Right kidney (tissue), 9 donors: ENCODE measurements at places on chromosomes 11 and 22.

GRCh38 chr11:18669219-18669596, 29.4 kb upstream of the TMEM86A start:
- DNase-seq = no peak

DNA sequence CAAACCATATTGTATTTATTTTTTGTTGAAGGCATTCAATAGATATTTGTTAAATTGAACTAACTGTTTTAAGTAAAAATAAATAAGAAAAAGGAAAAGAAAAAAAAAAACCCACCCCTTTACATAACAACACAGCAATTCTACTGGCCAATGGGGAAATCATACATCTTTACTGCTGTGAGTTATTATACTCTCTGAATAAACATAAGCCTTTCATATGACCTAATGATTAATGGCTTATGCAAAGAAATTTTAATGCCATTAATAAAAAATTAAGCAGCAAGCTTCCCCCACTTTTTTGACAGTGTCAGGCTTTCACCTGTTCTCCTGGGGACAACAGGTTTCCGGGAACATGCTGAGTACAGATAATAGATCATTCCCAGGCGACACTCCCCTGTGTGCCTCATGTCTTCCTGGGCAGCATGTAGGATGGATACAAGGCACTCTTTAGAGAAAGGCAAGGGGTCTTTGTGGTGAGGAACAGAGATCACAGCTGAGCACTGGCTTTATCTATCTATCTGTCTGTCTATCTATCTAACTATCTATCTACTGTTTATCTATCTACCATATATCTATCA, 676.0 kb downstream of the NTM start:
- DNase-seq = no peak

DNA sequence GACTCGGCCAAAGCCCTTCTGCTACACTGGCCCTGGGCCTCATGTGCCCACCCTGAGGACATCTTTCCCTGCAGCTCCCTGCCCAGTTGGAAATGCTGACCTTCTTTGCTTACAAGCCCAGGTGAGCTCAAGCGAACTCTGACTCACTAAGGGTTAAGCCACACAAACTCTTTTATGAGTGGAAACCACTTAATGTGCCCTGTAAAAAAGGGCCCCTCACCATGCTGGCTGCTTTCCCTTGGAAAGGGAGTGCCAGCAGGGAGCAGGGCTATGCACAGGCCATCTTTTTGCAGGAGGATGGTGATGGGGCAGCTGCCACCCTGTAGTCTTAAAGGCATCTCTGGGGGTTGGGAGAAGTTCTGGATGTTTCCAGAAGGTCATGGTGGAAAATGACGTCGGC, 18.7 kb downstream of the EHF start:
- no peak for DNase-seq

GRCh38 chr11:61912991-61913698, 4.2 kb downstream of the RAB3IL1 start:
- no peak for DNase-seq

DNA sequence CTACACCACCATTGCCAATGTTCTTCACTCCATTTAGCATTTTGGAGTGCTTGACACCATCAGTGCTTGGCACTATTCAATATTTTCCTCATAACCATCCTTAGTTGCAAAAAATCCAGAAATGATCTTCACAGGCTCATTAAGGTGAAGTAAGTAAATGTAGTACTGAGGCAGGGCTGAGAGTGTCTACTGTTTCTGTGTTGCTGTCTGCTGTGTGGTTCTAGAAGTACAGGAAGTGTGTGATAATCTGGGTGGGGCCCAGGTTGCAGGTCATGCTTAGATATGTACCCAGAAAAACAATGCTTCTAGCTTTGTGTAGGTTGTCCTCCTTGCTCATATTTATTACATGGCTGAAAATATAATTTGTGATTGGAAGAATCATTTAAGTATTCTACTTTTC, 411.8 kb upstream of the CCDC179 start:
- DNase-seq = no peak

- no peak for DNase-seq
These were observed 1203.3 kb downstream of the BRD1 start for GRCh38 chr22:48624401-48624800.

- DNase-seq = no peak
These were observed 10.3 kb upstream of the PNPLA5 start for GRCh38 chr22:43901976-43902643.

DNA sequence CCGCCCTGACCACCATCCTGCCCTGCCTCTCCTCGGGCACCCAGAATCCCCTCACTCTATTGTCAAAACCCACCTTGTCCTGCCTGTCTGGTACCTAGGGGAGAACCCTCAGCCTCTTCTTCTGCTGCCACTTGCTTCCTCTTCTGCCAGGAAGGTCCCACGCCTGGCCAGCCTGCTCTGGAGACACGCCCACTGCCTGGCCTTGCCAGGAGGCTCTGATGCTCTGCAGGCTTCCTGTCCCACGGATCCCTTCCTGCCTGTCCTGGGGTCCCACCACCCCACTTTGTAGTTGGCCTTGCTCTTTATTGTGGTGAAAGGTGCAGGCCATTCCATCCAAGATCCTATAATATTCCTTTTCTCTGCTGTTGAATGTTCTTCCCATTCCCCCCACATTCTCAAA, 63.4 kb downstream of the BMAL1 start:
- DNase-seq = no peak

DNA sequence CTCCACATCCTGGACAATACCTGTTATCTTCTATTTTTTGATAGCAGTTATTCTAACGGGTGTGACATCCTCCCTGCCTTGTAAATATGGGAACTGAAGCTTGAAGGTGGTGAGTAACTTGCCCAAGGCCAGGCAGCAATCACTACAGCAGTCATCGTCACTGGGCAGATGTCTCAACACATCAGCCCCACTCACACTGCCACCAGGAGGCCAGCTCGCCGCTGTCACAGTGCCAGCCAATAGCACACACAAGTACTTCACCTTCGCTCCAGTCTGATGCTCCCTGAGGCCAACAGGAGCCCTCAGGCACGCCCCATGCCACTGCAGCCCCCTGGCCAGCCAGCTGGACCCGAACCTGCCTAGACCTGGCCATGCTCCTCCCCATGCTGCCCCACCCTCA, 4.9 kb upstream of the TTLL1 start:
- no peak for DNase-seq

DNA sequence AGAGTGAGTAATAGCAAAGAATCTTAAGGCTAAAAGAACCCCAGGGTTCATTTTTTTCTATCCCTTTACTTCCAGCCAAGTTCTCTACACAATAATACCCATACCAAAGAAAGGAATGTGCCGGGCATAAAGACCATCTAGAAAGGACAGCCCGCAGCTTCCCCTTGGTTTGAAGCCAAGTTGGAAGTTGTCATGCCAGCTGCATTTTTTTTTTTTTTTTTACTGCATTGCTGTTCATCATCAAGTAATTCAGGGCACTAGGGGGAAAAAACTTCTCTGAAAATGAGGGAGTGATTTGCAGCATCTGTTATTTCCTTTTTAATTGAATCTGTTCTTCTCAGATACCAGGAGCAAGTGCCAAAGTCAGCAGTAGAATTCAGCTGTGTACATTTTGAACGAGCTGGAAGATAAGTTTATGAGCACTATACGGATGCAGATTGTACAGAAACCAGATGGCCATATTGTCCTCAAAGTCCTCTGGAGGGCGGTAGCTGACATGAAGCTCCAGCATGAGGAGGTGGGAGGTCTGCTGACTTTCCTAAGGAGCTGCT, 56.4 kb downstream of the UBASH3B start:
- no peak for DNase-seq

GRCh38 chr11:1298695-1299492, 10.5 kb downstream of the TOLLIP start:
- peak; percentile 30 for DNase-seq

GRCh38 chr22:34645375-34645774, 420.6 kb upstream of the ISX start:
- no peak for DNase-seq

DNA sequence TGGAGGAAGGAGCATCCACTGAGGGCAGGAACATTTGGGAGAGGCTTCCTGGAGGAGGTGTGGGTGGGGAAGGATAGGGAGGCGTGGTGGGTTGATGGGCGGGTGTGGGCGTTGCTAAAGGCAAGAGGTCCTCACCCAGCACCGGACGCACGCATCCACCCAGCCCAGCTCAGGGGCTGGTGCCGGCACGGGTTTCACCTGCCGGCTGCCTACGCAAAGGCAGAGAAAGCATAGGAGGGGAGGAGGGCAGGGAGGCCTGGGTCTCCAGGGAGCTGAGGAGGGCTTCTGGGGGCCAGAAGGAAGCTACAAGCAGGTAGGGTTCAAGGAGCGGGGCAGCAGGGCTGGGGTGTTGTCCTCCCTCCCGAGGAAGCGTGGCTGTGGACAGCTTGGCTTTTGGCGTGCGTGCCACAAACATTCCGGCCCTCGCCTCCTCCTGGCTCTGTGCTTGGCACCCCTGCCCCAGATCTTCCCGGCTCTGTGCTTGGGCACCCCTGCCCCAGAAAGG, 7.8 kb downstream of the SSH3 start:
- no peak for DNase-seq

GRCh38 chr11:108497317-108498045, 703 bp downstream of the POGLUT3 start:
- DNase-seq = no peak

- no peak for DNase-seq
These were observed 685.3 kb downstream of the KCNA4 start for GRCh38 chr11:29331451-29332010.

DNA sequence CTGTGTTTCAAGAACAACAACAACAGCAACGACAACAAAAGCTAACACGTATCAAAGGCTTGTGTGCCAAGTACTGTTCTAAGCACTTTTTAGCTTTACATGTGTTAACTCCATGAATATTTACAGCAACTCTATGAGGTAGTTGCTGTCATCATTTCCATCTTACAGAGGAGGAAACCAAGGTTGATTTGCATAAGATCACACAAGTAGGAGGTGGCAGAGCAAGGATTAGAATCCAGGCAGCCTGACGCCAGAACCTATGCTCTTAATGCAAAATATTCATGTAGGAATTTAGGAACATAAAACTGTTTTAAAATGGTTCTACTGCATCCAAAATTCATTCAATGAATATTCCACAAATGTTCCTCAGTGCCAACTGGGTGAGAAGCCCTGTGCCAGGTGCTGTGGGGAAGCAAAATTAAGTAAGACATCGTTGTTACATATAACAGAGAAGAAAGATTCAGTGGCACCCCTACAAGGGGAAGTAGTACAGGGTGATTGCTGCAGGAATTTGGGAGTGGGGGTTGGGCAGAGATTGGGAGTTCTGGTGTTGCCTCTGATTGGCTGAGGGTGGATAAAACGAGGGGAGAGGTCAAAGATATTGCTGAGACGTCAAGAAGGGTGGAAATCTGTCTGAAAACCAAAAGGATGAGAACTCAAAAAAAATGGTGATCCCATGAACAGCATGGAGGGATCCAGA, 86.1 kb upstream of the ARHGAP20 start:
- no peak for DNase-seq

DNA sequence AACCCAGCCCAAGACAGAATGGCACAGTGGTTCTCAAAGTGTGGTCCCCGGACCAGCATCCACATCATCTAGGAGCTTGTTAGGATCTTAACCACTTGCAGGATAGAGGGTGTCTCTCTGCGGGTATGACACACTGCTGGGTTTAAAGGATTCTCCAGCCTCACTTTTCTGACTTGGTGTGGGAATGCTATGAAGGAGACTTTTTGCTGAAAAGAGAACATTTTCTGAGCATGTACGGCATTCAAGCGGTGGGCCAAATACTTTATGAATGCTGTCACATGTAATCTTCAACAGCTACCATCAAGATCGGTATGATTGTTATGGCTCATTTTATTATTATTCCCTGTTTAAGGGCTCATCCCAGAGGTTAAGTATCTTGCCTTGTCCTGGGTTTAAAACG, 1.8 kb upstream of the CD82 start:
- no peak for DNase-seq

DNA sequence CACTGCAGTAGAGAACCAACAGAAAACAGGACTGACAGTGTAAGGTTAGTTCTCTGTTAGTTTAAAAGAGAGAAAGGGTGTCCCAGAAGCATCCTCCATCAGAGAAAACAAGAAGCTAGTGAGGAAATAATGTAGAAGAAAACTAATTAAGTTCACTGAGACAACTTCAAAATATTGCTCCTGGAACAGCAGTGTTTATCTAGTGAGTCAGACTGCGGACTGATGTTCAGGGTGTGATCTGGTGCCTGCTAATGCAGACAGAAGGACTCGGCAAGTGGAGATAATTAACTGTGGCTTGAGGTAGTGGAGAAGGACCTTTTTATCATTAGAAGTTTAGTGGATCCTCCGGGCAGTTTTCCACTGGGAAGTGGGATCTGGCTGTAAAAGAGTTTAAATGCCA, 55.4 kb downstream of the CDON start:
- DNase-seq = no peak

GRCh38 chr22:19663286-19663815, 51.0 kb upstream of the SEPTIN5 start:
- no peak for DNase-seq

DNA sequence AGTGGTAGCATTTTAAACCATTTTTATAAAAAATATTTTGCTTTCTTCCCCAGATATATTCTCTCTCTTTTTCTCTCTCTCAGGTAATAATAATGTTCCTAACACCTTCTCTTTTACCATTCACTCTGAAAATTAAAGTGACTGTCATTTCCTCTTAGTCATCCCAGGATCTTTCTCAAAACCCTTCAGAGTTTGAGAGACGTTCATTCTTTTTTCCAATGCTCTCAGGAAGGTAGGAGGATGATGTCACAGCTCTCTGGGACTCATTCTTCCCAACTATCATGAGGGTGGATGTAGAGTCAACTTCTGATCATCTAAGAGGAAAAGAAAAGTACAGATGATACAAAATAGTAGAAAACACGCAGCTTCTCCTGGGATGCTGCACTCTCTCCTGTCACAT, 60.2 kb upstream of the CRTAM start:
- no peak for DNase-seq

- no peak for DNase-seq
These were observed 116.3 kb downstream of the CCDC81 start for GRCh38 chr11:86491027-86491426.

DNA sequence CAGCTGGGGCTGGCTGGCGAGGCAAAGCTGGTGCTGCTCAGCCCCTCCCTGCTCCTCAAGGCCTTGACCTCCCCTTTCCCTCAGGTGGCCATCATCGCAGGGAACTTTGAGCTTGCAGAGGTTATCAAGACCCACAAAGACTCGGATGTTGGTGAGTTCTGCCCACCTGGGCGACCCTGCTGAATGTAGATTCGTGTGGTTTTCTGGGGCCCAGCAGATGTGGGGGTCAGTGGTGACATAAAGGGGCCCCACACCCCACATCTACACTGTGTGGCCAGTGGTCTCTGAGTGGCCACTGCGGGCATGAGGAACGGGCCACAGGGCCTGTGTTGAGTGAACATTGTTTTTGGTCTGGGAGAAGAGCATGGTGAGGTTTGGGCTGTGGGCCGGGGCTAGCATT, 11.9 kb downstream of the SHANK3 start:
- no peak for DNase-seq
